ENCODE measurements at places on chromosomes 7 and 10.

DNA sequence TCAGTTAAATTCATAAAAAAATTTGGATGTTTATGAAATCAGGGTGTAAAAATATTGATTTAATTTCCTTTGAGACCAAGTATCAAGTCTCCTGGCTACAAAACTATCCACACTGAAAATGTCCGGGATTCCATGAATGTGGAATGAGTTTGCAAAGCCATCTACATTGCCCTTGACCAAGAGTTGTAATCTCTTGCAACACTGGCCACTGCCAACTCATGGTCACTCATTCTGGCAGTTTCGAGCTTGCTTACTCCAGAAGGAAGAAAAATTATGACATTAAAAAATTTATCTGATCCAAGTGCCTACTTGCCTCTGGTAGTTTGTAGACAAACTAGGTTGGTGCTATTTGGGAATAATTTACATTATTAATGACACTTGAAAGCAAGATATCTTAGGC is 84.2 kb downstream of the NPY start:
- DNase-seq, result no peak

DNA sequence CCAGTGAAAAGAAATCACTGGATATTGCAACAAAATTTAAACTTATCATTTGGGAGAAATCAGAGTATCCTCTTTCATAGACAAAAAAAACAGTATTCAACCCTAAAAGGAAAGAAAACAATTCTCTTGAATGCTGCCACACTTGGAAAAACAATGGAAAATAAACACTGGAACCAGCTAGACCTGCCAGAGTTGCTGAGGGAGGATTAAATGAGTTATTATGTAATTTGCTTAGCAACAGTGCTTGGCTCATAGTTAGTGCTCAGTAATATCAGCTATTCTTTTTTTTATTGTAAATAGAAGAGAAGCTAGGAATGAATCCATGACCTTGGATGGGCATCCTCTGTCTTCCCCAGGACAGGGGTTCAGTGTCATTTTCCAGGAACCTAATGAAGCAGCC is 11.0 kb upstream of the ZNF273 start:
- no peak for DNase-seq

DNA sequence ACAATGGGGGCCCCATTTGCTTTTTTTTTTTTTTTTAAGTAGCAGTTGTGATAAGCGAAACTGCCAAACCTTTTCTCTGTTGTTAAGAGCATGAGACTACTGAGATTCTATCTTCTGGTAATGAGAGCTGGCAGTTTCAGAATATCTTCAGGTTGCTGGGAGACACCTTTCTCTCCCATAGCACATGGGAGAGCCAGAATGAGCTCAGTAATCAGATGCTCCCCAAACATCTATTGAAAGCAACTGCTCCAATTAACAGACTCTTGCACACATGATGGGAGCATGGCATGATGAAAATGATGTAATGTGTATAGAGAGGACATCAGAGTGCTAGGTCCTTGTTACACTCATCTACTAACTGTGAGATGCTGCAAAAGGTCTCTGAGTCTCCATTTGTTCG is 18.8 kb downstream of the MYO3A start:
- no peak for DNase-seq

- DNase-seq, result peak; percentile 60
These were observed 10.4 kb upstream of the EIF3A start for GRCh38 chr10:119090968-119091367.

DNA sequence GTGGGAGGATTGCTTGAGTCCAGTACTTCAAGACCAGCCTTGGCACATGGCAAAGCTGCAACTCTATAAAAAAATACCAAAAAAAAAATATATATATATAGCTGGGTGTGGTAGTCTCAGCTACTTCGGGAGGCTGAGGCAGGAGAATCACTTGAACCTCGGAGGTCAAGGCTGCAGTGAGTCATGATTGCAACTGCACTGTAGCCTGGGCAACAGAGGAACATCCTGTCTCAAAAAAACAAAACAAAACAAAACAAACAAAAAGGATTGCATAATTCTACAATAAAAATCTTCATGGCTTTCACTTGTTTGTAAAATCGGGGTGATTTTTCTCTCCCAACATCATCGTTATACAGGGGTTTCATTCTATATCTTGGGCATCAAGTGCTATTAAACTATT is 35.1 kb downstream of the GUSB start:
- DNase-seq, result no peak
